ENCODE measurements at places on chromosomes 6 and 20.

- no peak for DNase-seq
- peaks cover 2% of the 10 kb centered on the region for H3K4me1 ChIP-seq
- no peak overlapping the region for H3K4me3 ChIP-seq
- H3K36me3 ChIP-seq, result no peaks in the 10 kb centered on the region
Observed at GRCh38 chr6:122372647-122373046, 26.8 kb upstream of the HSF2 start.

- DNase-seq, result no peak
- H3K4me1 ChIP-seq, result peaks cover 1% of the 10 kb centered on the region
- H3K27ac ChIP-seq, result no peak overlapping the region
Observed at GRCh38 chr6:150266963-150267685, 101.7 kb upstream of the IYD start.

DNA sequence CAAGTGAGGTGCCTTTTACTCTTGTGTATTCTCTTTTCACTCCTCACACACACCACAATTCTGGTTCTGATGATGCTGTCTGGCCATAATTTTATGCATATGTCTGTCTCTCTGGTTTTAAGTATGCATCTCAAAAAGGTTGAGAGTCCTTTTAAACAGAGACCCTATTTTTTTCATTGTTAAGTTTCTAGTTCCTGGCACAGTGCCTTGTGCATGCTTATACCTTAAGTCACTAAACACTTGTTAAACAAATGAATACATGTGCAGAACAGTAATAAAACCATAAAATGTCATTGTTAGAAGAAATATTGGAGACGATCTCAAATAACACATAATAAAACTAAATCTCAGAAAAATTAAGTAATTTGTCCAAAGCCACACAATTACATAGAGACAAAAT, 7.9 kb downstream of the ROS1 start:
- no peak for DNase-seq
- no peaks in the 10 kb centered on the region for H3K36me3 ChIP-seq
- H3K27ac ChIP-seq, result no peak overlapping the region
- H3K4me1 ChIP-seq, result no peaks in the 10 kb centered on the region
- no peak overlapping the region for H3K4me3 ChIP-seq
- H3K27me3 ChIP-seq, result peaks cover 10% of the 10 kb centered on the region

- no peaks in the 10 kb centered on the region for H3K27me3 ChIP-seq
- H3K4me3 ChIP-seq, result no peak overlapping the region
- H3K4me1 ChIP-seq, result peaks cover 39% of the 10 kb centered on the region
- H3K27ac ChIP-seq, result no peak overlapping the region
Observed at GRCh38 chr20:5073660-5074231, 46.0 kb downstream of the PCNA start.

DNA sequence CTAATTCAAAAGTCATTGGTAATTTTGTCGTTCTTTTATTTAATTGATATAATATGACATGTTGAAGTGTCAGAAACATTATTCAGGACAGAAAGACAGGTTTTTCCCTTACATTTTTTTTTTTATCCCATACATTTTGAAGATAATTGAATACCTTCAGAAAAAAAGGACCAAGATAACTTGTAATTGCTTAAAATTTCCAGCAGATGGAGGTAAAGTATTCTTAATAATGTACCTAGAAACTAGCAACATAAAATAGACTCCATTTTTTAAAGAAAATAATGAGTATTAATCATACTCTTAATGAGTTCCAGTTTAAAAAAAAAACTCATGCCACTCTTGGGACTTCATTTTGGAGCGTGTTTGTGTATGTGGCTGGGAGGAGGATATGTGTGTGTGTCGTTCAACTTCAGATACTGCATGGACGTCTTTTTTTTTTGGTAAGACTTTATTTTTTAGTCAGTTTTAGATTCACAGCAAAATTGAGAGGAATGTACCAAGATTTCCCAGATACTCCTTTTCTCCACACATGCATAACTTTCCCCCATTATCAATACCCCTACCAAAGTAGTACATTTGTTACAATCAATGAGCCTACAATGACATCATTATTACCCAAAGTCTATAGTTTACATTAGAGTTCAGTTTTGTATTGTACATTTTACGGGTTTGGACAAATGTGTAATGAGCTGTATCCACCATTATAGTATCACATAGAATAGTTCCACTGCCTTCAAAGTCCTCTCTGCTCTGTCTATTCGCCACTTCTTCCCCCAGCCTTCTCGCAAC, 79.4 kb downstream of the ROS1 start:
- no peak overlapping the region for H3K27ac ChIP-seq
- no peak overlapping the region for H3K4me3 ChIP-seq
- no peaks in the 10 kb centered on the region for H3K4me1 ChIP-seq
- H3K27me3 ChIP-seq, result peaks cover 7% of the 10 kb centered on the region

- H3K36me3 ChIP-seq, result no peaks in the 10 kb centered on the region
- peaks cover 52% of the 10 kb centered on the region for H3K27me3 ChIP-seq
- DNase-seq, result peak; percentile 94
Observed at GRCh38 chr6:158536084-158536890, 23.6 kb upstream of the TMEM181 start.

DNA sequence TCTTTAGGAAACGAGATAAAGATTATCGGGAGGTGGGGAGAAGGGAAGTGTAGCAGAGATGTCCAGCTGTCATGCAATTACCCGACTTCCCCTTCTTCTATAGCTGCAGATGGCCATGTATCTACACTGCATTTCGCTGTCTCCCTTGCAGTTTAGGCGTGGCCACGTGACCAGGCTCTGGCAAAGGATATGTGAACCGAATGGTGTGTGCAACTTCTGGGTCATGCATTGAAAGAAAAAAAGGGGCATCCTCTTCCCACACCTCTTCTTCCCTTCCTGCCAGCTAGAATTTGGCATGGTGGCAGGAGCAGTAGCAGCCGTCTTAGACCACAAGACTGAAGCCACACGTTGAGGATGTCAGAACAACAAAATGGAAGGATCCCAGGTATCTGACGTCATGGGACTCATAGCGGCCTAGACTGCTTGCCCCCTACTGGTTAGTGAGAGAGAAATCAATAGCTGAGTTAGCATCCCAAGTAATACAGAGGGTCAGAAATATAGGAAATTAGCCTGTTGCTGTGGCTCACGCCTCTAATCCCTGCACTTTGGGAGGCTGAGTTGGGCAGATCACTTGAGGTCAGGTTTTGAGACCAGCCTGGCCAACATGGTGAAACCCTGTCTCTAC, 32.8 kb downstream of the TCF15 start:
- no peak overlapping the region for H3K27ac ChIP-seq
- no peak for DNase-seq
- no peaks in the 10 kb centered on the region for H3K4me1 ChIP-seq

DNA sequence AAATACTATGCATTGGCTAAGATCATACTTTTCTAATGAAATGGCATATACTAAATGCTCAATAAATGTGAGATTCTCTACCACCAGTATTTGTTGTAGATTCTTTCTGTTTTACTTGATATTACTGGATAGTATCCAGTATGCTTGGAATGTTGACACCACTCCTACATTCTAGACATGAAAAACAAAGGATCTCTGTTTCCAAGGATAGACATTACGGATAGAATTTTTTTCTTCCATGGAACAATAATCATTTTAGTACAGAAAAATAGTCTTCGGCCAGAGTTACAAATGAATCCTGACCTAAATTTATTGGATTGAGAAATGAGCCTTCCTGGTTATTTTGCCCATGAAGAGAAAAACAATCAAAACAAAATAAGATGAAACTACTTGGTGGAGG, 258.2 kb upstream of the NT5E start:
- DNase-seq, result no peak
- H3K4me1 ChIP-seq, result no peaks in the 10 kb centered on the region
- no peak overlapping the region for H3K4me3 ChIP-seq
- H3K27ac ChIP-seq, result no peak overlapping the region

DNA sequence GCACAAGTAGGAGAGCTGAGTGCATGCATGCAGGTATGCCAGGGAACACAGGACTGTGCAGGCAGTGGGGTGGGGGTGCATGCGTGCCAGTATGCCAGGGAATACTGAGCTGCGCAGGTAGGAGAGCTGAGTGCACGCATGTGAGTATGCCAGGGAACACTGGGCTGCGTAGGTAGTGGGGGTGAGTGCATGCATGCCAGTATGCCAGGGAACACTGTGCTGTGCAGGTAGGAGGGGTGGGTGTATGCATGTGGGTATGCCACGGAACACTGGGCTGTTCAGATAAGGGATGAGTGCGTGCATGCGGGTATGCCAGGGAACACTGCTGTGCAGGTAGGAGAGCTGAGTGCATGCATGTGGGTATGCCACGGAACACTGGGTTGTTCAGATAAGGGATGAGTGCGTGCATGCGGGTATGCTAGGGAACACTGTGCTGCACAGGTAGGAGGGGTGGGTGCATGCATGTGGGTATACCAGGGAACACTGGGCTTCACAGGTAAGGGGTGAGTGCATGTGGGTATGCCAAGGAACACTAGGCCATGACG, 77.4 kb downstream of the LRFN2 start:
- H3K4me1 ChIP-seq, result peaks cover 11% of the 10 kb centered on the region
- no peak overlapping the region for H3K27ac ChIP-seq
- DNase-seq, result no peak
- no peak overlapping the region for H3K4me3 ChIP-seq
- peaks cover 3% of the 10 kb centered on the region for H3K27me3 ChIP-seq
- H3K36me3 ChIP-seq, result no peaks in the 10 kb centered on the region
